Stimulated activated CD4-positive, alpha-beta T cell treated with anti-CD3 and anti-CD28 coated beads, Interleukin-15, amount 100 ng/mL, for 24 hours (primary cell): ENCODE measurements at places on chromosomes 16 and 17.

- no peak for DNase-seq
Observed at GRCh38 chr16:5854027-5854426, 756.4 kb upstream of the EEF2KMT start.

DNA sequence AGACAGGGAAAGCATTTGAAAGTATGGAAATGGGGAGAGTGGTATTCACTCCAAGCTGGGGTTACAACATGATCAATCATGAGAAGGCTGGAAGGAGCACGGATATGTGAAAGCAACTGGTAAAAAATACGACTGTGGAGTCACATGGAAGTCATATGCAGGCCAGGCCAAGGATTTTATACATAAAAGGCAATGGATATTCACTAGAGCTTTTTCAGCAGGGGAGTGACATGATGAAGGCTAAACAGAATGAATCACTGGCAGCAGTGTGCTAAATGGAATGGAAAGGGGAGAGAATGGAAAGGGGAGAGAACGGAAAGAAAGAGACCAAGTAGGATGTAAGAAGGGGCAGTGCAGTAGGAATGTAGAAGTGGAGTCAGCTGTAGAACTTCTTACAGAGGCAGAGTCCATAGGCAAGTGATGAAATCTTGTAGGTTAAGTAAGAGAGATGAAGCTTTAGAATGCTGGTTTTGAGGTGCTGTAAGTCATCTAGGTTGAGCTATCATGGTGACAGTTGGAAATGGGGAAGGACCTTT, 13.0 kb upstream of the NETO2 start:
- DNase-seq, result no peak

- peak; percentile 30 for DNase-seq
Observed at GRCh38 chr17:17668775-17669579, 12.3 kb upstream of the RAI1 start.

- no peak for DNase-seq
Observed at GRCh38 chr16:48680881-48681280, 70.9 kb upstream of the N4BP1 start.

- DNase-seq, result no peak
Observed at GRCh38 chr17:78669256-78669974, 92.2 kb upstream of the DNAH17 start.

- DNase-seq, result peak; percentile 55
Observed at GRCh38 chr17:7132511-7133094, 18.0 kb upstream of the ASGR2 start.

GRCh38 chr17:16215965-16216316, 607 bp upstream of the NCOR1 start:
- peak; percentile 49 for DNase-seq

DNA sequence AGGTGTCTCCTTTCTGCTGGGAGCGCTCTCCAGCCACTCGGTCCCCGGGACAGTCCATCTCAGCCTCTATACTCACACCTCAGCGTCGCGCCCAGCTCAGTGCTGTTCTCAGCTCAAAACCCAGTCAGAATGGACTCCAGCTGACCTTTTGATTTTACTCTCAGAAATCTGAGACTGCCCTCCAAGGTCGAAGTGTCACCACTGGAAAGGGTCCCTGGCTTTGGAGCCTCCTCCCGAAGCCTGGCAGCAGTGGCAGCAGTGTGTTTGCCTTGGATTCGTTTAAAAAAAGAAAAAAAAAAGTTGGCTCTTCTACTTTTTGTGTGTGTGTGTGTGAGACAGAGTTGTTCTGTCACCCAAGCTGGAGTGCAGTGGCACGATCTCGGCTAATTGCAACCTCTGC, 10.4 kb downstream of the KLHL36 start:
- DNase-seq, result no peak

- DNase-seq, result no peak
Observed at GRCh38 chr17:32827227-32827626, 49.7 kb downstream of the MYO1D start.

DNA sequence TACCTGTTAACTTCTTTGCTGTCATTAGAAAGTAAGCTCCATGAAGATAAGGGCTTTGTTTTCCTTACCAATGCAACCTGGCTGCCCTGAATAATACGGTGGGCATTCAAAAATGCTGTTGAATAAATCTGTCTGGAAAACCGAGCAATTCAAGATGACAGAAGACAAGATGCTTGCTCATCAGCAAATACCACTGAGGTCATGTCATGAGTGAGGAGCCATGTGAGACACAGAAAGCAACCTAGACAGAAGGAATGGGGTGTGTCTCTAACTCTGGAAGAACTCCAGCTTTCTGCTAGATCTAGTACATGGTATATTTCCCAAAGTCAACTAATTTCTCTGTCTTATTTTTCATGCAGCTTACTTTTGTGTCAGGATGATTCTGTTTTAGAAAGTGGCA, 64.2 kb downstream of the STH start:
- DNase-seq, result no peak

GRCh38 chr16:65702707-65703402, 581.0 kb upstream of the CDH11 start:
- no peak for DNase-seq

GRCh38 chr17:35866341-35866950, 2.2 kb downstream of the HEATR9 start:
- DNase-seq, result no peak

DNA sequence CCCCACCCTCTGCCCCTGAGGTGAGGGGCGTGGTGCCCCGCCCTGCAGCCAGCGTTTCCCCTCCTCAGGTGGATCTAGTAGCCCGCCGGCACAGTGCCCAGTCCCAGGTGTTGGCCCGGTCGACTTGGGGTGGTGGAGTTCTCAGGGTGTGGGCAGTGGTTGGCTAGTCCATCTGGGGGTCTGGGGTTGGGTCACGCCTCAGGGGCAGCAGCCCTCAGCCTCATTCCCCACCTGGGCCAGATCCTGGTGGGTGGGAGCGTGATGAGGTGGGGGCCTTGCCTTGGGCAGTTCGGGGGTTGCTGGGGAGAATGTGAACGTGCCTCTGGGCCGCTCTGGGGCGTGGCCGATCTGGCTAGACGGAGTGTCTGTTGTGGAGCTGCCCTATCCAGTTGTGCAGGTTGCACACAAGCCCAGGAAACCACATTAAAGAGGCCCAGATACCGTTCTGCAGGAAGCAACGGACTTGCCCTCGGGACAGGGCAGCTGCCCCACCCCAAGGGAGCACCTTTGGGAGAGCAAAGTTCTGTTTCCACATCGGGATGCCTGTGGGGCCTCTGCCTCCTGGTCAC, 32.0 kb downstream of the GSE1 start:
- no peak for DNase-seq

DNA sequence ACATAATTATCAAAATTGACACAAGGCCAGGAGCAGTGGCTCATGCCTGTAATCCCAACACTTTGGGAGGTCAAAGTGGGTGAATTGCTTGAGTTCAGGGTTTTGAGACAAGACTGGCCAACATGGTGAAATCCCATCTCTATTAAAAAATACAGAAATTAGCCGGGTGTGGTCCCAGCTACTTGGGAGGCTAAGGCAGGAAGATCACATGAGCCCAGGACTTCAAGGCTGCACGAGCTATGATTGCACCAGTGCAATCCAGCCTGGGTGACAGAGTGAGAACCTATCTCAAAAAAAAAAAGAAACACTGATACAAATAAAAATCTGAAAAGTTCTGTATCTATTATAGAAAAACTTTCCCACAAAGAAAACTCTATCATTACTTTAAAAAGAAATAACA, 15.5 kb downstream of the MYH10 start:
- no peak for DNase-seq
